ENCODE measurements at places on chromosomes 16 and 17.
A peak's percentile ranks its signal among the peaks of the same experiment; 100 is the strongest.

DNA sequence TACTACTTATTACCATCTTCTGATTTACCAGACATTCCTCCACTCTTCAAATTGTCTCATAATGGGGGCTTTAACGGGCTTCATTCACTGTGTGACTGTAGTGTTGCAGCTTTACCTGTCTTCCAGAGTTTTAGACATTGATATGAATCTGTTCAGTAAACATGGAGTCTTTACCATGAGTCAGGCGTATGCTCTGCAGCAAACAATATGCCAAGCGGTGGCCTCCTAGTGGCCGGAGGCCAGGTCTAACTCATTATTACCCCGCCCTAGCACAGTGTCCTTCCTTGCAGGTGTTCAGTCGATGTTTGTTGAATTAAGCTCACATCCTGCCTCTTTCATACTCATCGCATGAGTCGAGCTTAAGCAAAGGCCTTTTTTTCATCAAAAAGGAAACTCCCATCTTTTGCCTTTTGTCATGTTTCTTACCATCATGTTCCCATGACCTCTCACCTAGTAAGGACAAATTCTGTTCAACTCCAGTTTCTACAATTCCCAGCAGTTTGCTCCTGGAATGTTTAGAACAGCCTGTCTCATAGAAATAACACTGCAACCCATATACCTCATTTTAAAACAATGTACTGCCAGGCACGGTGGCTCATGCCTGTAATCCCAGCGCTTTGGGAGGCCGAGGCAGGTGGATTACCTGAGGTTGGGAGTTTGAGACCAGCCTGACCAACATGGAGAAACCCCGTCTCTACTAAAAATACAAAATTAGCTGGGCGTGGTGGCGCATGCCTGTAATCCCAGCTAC, 39.4 kb downstream of the TUBD1 start:
- DNase-seq, result peak; percentile 49

DNA sequence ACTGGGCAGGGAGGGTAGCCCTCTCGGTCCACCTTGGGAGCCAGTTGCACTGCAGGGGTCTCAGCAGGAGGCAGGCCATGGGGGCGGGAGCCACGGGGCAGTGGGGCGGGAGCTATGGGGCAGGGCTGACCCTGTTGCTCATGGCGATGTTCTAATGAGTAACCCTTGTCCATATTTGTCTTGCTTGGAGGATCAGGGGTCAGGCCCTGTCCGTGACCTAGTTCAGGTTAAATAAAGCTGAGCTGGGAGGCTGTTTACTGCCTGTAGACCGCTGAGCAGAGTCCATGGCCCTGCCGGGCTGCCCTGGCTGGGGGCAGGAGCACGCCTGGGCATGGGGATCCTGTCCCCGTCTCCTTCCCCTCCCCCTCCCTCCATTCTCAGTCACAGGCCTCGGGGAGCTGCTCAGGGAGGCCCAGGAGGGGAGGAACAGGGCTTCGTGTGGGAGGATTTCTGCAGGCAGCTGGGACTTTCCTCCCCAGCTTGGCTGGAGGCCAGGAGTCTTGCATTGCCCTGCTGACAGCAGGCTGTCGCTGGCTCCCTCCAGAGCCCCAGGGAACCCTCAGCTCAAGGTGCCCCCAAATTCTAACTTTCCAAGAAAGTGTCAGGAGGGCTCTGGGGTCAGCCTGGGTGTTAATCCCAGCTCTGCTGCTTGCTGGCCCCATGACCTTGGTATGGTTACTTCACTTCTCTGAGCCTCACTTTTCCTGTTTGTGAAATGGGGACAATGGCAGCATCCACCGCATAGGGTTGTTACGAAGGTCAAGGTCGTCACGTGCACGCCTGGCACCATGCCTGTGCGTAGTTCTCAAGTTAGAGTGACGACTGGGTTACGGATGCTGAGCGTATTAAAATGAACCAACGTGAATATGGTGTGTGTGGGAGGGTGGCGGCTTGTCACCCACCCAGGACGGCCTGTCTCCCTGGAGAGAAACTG, 6.1 kb upstream of the SERPINF2 start:
- peak; percentile 55 for DNase-seq

DNA sequence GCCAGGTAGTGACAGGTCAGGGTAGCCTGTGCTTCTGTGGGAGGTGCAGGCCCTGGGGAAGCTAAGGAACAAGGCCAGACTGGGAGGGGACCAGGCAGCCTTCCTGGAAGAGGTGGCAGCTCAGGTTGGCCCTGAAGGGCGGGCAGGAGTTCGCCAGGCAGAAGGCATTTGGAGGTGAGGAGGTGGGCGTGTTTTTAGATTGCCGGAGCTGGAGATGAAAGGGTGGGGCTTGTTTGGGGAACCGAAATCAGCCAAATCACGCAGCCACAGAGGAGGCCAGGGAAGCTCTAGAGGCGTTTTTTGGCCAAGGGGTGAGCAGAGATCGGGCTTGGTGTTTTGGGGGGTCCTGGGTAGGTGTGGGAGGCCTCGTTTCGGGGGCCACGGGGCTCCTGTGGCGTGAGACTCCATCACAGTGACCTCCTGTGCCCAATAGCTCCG, 7.6 kb downstream of the ADCY7 start:
- DNase-seq, result peak; percentile 93

DNA sequence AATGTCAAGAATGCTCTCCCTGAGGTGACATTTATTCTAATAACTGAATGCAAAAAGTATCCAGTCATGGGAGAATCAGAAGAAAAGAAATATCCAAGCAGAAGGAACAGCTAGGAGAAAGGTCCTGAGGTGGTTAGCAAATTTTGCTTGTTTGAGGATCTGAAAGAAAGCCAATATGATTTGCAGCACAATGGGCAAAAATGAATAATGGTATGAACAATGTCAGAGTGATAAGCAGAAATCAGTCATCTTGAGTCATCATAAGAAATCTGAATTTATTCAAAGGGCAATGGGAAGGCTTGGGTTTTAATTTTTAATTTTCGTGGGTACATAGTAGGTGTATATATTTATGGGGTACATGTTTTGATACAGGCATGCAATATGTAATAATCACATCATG, 68.5 kb downstream of the BRIP1 start:
- no peak for DNase-seq

DNA sequence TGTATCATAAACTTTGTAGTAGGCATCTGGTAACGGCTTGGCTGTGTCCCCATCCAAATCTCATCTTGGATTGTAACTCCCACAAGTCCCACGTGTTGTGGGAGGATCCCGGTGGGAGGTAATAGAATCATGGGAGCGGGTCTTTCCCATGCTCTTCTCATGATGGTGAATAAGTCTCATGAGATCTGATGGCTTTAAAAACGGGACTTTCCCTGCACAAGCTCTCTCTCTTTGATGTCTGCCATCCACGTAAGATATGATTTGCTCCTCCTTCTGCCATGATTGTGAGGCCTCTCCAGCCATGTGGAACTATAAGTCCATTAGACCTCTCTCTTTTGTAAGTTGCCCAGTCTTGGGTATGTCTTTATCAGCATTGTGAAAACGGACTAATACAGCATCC, 248.7 kb downstream of the SNX29 start:
- no peak for DNase-seq

- DNase-seq, result no peak
These were observed 396.6 kb upstream of the DYNLRB2 start for GRCh38 chr16:80144191-80144590.

GRCh38 chr16:16073891-16074881, 124.8 kb downstream of the ABCC1 start:
- no peak for DNase-seq

GRCh38 chr16:26334218-26335111, 642.7 kb downstream of the HS3ST4 start:
- DNase-seq, result no peak

All from RPMI8226 (cell line).